ENCODE measurements at places on chromosomes 6 and 20.

GRCh38 chr6:52620906-52621190, 44.0 kb upstream of the TRAM2 start:
- DNase-seq: no peak

DNA sequence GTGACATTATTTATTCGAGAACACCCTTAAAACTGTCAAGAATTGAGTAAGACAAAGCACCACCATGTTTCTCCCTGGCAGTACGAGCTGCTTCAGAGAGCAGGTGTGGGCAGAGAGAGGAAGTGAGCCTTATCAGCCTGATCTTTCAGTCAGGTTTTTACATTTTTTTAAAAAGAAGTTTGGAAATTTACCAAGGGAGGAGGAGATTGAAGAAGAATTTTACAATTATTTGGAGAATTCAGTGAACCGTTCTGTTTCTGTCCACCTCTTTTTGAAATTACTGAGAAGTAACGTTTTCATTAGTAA, 75.5 kb downstream of the ZDHHC14 start:
- no peak for DNase-seq

- no peak for DNase-seq
These were observed 17.7 kb downstream of the OR2A4 start for GRCh38 chr6:131683479-131683878.

DNA sequence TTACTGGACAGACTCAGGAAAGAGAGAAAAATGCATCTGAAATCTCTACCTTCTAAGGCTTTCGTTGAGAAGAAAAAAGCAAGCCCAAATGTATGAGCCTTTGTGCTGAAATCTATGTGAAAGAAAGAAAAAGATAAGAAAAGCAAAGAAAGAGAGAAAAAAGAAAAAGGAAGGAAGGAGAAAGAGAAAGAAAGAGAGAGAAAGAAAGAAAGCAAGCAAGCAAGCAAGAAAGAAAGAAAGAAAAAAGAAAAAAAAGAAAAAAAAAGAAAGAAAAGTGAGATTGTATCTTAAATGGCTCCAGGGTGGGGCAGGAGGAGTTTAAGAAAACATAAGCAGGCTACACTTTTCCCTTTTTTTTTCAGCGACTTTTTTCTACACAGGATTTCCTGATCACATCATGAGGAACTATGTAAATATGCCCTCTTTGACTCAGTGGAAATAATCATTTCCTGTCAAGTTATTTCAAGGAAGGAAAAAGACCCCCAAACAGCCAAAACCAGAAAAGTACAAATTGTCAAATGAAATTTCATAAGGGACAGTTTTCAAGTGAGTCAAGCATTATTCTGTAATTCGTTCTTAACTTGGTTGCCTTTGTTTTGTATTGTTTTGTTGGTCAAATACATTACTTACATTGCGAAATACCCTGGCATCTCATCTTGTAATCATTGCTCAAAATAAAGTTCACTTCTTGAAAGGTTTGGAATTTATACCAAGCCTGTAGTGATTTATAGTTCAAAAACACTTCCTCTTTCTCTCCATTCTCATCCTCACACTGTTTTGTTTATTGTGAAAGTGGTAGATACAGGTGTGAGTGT, 79.5 kb upstream of the RNF217 start:
- no peak for DNase-seq

- no peak for DNase-seq
These were observed 6.4 kb upstream of the ADA start for GRCh38 chr20:44657875-44658274.

- no peak for DNase-seq
These were observed 125.0 kb downstream of the C6orf118 start for GRCh38 chr6:165184192-165184979.

GRCh38 chr20:63850689-63851547, 10.4 kb upstream of the ABHD16B start:
- no peak for DNase-seq

DNA sequence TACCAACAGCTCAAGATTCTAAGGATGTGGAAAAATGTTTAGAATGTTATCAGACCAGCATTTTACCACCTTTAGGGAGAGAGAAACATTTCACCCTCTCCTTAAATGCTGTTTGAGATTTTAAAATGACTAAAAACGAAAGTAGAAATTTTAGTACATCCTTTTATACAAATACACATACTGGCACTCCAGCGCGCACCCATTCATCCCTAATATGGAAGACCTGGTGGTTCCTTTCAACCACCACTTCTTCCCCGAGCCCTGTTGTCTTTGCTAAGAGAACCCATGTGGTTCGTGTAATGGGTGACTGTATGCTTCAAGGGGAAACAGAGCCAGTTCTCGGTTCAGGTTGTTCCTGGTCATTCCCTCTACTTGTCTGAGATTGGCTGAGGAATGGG, 21.3 kb downstream of the SPATA2 start:
- DNase-seq: no peak

DNA sequence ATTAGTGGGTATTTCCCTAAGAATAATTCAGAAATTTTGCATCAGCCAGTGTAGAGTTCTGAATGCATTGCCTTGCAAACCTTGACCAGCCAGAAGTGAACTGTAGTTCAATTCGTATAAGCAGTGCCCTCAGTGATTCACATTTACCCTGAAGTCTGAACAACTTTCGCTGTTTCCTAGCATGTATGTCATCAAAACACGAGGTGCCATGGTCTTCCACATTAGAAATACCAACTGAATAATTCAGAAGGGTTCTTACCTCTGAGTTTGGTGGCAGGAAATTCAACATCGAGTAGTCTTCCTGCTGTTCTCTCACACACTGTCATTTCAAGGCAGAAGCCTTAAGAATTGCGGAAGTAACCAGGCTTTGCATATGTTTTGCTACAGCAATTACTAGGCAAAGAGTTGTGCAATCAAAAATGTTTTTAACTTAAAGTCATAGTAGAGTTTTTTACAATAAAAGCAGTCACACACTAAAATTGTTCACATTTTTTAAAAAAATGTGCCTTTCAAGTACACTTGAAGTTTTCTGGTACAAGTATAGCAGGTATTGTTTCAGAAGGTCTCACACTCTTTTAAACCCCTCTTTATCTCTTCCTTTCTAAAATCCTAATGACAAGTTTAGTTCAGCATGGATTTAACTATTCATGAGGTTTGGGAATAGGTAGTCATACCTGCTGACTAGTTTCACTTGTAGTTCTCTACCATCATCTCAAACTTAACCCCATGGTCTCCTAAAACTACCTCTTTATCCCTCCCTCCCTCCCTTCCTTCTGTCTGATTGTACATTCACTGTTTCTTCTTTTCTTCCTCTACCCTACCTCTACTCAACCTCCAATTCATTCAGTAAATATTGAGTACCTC, 118.3 kb downstream of the STXBP5 start:
- no peak for DNase-seq

- DNase-seq: no peak
These were observed 12.0 kb downstream of the AGPAT4 start for GRCh38 chr6:161261816-161262215.

DNA sequence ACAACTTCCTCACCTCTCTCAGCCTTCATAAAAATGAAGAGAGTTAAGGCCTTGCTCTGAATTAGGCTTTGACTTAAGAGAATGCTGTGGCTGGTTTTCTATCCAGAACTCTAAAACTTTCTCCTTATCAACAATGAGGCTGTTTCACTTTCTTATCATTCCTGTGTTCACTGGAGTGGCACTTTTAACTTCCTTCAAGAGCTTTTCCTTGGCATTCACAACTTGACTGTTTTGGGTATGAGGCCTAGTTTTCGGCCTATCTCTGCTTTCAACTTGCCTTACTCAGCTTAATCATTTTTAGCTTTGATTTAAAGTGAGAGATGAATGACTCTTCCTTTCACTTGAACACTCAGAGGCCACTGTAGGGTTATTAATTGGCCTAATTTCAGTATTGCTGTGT, 4.3 kb upstream of the LOC128125822 start:
- no peak for DNase-seq

GRCh38 chr6:43639984-43640800, 4.6 kb downstream of the MAD2L1BP start:
- DNase-seq: no peak

DNA sequence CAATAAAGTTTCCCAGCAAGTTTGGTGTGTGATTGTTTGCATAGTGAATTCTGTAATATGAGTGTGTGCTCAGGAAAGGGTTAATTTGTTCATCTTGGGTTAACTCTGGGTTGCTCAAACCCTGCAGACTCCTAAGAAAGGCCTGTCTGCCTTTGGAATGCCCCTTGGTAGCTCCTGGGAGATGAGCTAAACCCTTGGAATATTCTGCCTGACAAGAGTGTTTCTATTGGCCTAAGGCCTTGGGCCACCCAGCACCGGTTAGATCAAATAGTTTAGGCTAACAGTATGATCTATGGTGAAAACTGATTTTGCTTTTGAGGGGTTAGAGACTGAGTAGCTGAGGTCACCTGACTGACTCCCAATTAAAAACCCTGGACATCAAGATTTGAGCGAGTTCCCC, 248.3 kb downstream of the GRM1 start:
- no peak for DNase-seq

Measured in activated CD4-positive, CD25-positive, alpha-beta regulatory T cell treated with anti-CD3 and anti-CD28 coated beads, Interleukin-2, amount 50 U/mL, for 72 hours (primary cell).